ENCODE measurements at places on chromosomes 2 and 18.

- peak; percentile 24 for DNase-seq
Measured at GRCh38 chr2:222561817-222562645, 93.9 kb downstream of the FARSB start.

DNA sequence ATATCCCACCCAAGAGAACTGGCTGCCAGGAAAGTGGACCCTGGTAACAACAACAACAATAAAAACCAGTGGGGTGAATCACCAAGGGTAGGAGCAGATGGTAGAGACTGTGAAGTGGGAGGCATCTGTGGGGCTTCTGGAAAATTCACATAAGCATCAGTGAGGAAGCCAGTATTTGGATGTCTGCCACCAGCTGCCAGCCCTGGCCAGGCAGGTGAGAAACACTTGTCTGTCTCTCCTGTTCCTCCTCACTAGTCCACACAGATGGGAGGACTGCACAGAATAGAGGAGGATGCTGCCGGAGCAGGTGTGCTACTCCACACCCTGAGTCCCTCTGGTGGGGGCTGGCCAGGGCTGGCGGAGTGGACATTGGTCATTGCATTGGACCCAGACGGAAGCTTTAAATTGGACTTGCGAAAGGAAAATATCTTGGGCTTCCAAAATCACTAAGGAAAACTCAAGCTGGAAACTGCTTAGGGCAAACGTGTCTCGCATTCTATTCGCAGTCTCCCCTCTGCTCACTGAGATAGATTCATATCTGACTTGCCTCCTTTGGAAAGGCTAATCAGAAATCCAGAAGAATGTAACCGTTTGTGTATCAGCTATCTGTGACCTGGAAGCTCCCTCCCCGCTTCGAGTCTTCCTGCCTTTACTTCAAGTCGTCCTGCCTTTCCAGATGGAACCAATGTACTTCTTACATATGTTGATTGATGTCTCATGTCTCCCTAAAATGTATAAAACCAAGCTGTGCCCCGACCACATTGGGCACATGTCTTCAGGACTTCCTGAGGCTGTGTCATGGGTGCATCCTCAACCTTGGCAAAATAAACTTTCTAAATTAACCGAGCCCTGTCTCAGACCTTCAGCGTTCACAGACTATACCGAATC, 69.1 kb downstream of the NAB1 start:
- DNase-seq, result no peak

DNA sequence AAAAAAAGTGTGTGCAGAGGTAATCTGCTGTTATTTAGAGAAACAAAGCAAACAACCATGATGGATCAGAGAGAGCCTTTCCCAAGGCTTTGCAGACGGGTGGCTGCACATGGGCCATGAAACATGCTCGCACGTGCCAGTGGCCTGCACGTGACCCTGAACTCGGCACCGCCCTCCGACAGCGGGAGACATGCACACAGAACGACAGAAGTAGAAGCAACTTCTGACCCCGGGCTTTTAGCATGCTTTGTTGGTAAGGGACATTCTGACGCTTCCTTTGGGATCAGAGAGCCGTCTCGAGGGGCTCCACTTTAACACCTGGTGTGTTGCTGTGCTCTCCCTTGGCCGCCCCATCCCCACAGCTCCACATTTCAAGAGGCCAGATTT, 112.5 kb downstream of the KCNF1 start:
- no peak for DNase-seq

DNA sequence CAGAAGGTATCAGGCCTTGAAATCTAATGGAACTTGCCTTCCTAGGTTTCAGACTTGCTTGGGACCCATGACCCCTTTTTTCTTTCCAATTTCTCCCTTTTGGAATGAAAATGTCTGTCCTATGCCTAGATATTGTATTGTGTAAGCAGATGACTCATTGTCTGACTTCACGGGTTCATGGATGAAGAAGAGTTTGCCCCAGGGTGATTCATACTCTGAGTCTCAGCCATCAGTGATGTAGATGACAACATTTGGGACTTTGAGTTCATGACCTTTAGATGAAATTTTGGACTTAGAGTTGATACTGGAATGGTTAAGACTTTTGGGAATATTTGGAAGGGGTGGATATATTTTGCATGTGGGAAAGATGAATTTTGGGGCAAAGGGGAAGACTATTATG, 11.2 kb upstream of the SCYGR5 start:
- no peak for DNase-seq

GRCh38 chr18:47979611-47980200, 49.2 kb upstream of the SMAD2 start:
- no peak for DNase-seq

GRCh38 chr2:238562446-238562845, 135.7 kb downstream of the ASB1 start:
- DNase-seq, result no peak

Measured in stimulated activated CD4-positive, alpha-beta T cell treated with anti-CD3 and anti-CD28 coated beads, Interleukin-2, amount 100 ng/mL, for 48 hours (primary cell).